T follicular helper cell (primary cell): ENCODE measurements at places on chromosomes 7 and 10.
A peak's percentile ranks its signal among the peaks of the same experiment; 100 is the strongest.

GRCh38 chr10:105284476-105285215, 643.6 kb downstream of the SORCS3 start:
- no peak for DNase-seq

GRCh38 chr10:97974526-97975525, 55.6 kb downstream of the CRTAC1 start:
- no peak for DNase-seq

DNA sequence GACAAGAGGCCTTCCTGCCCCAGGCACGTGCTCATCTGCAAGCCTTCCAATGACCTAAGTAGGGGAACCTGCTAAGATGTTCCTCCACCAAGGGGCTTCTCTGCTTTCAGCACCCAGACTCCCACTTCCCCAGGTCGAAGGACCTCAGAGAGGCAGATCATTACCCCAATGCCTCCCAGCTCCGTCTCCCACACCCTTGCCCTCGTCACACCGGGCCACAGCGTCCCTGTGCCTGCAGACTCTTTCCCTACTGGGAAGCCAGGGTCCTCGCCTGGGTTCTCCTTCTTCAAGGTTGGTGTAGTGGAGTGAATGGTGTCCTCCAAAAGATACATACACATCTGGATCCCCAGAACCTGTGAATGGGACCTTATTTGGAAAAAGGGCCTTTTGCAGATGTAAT, 151.9 kb downstream of the UBE2H start:
- no peak for DNase-seq

- no peak for DNase-seq
Observed at GRCh38 chr10:119496273-119496672, 46.2 kb downstream of the RGS10 start.

DNA sequence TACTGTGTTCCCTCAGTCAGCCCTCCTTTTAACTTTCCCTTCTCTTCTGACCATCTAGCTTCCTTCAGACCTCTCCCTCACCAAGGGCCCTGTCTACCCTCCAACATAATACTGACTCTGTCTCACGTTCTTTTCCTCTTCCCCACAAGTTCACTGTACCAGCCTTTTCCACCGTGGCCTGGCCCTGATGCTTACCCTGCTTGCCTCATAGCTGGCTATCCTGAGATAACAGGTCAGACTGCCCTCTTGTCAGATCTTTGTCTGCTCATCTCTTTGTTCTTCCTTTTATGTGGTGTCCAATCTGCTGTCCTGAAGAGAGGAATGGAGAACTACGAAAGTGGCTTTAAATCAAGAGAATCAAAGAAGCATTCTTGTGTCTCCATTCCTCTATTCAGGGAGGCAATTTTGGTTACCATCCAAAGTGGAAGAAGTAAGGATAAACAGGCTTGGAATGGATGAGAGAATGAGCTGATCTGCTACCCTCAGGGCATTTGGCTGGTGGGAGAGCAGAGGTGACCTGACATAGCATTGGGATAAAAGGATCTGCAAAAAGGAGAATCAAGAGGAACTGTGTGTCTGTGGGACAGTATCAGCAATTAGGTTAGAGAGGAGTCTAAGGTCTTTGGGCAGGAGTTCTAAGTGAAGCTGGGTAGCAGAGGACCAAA, 8.1 kb downstream of the BTAF1 start:
- DNase-seq, result no peak

DNA sequence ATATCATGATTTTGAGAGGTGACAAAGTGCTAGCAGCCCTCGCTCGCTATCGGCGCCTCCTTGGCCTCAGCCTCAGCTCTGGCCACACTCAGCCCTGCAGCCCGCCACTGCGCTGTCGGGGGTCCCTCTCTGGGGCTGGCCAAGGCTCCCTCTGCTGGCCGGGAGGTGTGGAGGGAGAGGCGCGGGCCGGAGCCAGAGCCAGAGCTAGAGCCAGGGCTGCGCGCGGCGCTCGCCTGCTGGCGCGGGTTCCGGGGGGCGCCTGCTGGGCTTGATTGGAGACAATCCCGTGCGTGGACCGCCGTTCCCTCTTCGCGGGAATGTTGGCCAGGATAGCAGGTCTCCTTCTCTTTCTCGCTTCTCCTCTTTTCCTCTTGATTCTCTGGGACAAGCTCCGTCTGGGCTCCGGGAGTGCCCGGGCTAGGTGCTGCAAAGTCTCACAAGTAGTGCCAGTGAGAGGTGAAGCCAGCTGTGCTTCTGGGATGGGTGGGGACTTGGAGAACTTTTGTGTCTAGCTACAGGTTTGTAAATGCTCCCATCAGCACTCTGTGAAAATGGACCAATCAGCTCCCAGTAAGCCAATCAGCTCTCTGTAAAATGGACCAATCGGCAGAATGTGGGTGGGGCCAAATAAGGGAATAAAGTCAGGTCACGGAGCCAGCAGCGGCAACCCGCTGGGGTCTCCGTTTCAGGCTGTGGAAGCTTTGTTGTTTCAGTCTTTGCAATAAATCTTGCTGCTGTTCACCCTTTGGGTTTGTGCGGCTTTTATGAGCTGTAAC, 43.4 kb upstream of the ELMO1 start:
- DNase-seq, result no peak

GRCh38 chr10:127926455-127926854, 19.6 kb downstream of the PTPRE start:
- no peak for DNase-seq

DNA sequence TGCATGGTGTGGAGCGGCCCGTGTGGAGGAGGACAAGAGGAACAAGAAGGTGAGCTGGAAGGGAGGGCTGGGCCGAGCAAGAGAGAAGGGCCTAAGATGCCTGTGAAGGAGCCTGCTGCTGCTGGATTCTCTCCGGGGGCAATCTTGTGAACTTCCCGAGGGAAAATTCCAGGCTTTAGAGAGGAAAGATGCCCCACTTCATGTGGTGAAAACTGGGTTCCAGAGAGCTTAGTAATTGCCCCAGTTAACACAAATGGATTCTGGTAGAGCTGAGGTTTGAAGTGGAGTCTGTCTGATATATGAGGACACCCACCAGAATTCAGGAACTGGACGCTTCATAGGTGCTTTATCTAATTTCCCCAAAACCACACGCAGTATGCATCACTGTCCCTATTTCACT, 114.1 kb upstream of the ZMIZ1 start:
- DNase-seq, result no peak

GRCh38 chr7:604001-604883, 84.6 kb upstream of the PDGFA start:
- peak; percentile 87 for DNase-seq

GRCh38 chr7:31783221-31783620, 96.2 kb downstream of the PPP1R17 start:
- no peak for DNase-seq

DNA sequence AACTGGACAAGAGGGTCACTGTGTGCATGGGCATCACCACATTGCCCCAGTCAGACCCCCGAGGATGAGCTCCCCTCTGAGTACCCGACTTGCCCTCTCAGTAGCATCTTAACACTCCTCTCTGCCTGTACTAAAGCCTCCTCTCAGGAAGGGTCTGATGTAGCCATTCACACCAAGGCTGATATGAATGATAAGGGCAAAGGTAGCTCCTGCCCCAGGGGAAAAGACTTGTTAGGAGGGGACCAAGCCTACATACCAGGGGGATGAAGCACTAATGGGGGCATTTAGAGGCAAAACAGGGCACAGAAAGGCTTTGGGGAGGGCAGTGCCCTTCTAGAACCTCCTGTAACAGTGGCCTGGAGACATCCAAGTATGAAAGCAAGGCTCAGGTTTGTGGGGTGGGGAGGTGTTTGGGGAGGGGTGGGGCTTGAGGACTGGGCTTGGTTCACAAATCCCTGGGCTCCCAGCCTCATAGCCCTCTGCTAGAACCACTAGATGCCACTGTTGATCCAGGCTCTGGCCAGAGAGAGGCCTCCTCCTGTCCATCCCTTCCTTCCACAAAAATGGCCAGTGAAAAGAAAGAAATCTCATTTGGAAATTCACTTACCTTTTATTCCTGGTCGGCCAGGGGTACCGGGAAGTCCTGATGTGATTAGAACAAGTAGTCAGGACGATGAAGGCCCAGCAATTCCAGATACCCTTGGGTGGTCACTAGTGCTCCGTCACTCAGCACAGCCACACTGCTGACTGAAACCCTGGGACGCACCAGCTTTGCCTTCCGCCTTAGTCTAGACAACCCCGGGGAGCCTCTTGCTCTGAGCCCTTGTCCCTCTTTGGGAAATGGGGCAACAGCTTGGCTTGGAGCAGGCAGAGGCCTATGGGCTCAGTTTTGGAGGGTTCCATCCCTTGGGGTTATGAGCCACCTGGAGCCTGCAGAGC, 40.3 kb downstream of the COL17A1 start:
- no peak for DNase-seq

DNA sequence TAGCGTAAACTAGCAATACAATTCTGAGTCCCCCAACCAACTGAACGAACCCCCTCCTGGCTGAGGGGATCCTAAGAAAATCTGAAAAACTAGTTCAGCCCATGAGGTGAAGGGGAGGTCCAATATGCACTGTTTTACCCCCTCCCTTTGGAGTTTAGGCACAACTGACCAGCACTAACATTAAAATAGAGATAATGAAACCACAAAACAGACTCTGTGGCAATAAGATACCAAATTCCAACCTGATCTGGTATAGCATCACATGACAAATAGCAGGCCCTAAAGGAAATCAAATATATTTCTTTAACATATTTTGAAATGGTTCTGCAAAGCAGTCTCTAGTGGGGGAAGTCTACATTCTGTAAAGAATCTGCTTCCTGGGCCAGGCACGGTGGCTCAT, 522.5 kb downstream of the TYW1 start:
- DNase-seq, result no peak

DNA sequence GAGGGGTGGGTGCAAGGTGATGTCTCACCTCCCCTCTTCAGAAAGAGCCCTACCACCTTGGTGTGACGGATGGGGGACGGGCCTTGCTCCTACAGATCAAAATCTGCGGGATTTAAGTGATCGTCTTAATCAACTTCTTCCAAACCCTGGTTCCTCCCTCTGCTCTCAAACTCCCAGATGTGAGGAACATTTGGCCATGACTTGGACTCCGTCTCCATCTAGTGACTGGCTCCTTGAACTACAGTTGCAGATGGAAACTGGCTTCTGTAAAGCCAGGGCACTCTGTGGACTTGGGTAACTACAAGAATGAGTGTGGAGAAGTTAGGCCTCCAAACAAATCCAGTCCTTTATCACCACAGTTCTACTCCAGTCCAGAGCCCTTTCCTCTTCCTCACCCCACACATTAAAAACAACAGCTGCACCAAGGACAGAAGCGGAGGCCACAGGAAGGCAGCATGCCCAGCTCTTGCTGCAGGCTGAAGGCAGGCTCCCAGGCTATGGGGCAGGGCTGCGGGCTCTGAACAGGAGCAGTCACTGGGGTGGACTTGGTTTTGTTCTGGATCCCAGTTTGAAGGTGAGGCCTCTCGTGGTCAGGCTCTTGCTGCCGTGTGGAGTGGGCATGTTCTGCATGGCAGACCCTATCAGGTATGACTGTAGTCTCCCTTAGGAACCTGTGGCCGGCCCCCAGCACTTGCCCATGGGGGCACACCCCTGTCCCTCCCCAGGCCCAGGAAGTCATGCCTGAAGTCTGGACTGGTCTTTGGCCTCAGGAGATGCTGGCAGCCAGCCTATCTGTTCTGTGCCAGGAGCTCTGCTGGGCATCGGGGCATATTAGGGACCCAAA, 79.4 kb downstream of the VWC2 start:
- no peak for DNase-seq

- no peak for DNase-seq
Observed at GRCh38 chr7:2114052-2114451, 118.7 kb downstream of the MAD1L1 start.

DNA sequence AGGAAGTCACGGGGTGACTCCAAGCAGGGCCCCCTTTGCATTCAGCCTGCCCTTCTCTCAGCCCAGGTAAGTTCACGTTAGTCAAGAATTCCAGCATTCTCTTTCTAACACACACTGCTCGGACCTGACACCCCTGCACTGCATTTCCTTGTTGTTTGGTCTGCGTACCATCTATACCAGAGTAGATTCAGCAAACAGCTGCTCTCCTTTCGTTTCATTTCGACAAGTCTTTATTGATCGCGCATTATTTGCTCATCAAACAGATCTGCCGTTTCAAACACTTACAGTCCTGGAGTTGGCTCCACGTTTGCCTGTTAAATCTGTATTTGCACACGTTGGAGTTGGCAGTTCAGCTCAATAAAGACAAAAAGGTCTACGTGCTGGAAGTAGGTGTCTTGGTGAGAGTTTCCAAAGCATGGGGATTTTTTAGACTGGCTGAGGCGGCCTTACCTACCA, 495.1 kb downstream of the RPS24 start:
- no peak for DNase-seq

GRCh38 chr7:116686812-116687419, 14.9 kb downstream of the MET start:
- DNase-seq, result no peak

GRCh38 chr7:120413164-120413563, 140.2 kb downstream of the KCND2 start:
- DNase-seq, result no peak

DNA sequence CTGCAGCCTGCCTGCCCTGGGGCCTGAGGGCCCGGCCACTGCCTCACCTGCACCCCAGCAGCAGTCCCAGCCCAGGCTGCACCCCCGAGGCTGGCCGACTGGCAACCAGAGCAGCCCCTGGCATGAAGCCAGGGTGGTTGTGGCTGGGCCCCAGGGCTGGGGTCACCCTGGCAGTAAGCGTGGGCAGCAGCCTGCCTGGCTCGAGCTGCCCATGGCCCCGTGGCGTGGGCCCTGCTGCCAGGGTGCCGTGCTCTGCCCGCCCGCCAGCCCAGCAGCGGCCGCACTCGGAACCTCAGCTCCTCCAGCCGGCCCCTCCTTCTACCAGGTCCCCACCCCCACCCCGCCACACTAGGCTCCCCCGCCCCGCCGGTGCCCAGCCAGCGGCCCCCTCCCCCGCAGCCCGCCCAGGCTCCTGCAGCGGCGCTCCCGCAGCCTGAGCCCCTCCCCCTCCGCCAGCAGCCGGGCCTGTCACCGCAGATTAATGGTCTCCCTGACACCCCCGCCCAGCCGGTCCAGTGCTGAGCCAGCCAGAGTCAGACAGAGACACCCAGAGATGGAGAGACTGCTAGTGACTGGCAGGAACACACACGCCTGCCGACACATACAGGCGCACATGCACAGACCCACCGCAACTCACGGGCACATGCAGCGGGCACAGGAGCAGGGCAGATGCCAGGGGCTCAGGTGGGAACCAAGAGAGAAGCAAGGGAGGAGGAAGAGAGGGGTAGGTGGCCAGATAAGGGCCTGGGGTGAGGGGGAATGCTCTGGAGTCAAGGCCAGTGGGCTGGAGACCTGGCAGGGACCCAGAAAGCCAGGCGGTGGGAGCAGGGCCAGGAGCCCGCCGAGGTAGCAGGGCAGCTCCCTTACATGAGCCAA, 22.4 kb downstream of the KCNH2 start:
- DNase-seq, result no peak

DNA sequence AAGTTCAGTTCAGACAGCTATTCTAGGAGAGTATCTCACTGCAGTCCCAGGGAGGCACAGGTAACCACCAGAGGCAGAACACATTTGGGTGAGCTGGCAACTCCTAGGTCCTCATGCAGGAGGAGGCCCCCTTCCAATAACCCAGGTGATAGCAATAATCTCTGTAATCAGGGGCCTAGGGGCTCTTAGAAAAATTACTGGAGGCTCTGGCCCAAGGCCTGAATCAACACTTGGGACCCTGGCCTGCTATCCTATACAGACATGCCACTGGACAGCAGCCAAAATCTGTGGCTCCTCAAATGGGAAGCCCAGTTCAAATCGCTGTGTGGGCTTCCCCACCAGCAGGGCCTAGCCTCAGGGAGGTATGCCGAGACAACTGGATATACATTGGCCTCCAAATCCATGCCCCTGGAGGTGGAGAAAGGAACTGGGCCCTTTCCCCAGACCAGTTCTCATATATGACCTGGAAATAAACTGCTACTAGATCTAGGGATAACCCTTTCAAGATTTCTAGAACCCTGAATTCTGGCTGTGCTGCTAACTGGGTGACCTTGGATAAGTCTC, 1.6 kb downstream of the AVPI1 start:
- no peak for DNase-seq
